ENCODE measurements at places on chromosomes 6 and 20. TPM values are rescaled to one million over a fixed set of nuclear protein-coding genes. Genes with fewer than 3 reads are reported as not detected.

EPB41L2 gene
- 47.2 TPM for total RNA-seq

OPRM1 gene
- total RNA-seq = 3.1 TPM

PARD6B gene
- 8.6 TPM for total RNA-seq

PLN gene
- 0.99 TPM for total RNA-seq

SLC26A8 gene
- total RNA-seq = not detected

KCNB1 gene
- 0.52 TPM for total RNA-seq

SIRPB2 gene
- total RNA-seq = 0.33 TPM

PLCG1 gene
- total RNA-seq = 40.0 TPM

ZSCAN9 gene
- total RNA-seq = 10.9 TPM

CRISP3 gene
- total RNA-seq = 0.99 TPM
